ENCODE measurements at places on chromosomes 4 and X. TPM values are rescaled to one million over a fixed set of nuclear protein-coding genes. Genes with fewer than 3 reads are reported as not detected.

The FRMD7 gene
- not detected for total RNA-seq

The CXorf49 gene
- not detected for total RNA-seq

The MAGEC2 gene
- total RNA-seq, result not detected

The CTAG1B gene
- not detected for total RNA-seq

The ETFDH gene
- 39.8 TPM for total RNA-seq

The FGF13 gene
- total RNA-seq, result 91.7 TPM

The MTCP1 gene
- 3.4 TPM for total RNA-seq

The CDX4 gene
- not detected for total RNA-seq

Measured in parietal lobe (tissue), 2 donors.